ENCODE measurements at places on chromosomes 12 and 14. TPM values are rescaled to one million over a fixed set of nuclear protein-coding genes. Genes with fewer than 3 reads are reported as not detected.

C1R gene
- total RNA-seq = 1.4 TPM

AMDHD1 gene
- not detected for total RNA-seq

EIF2S3B gene
- total RNA-seq = 2.3 TPM

KLRC2 gene
- total RNA-seq = not detected

HHIPL1 gene
- 4.3 TPM for total RNA-seq

PRPH gene
- total RNA-seq = 1.5 TPM

DDIT3 gene
- 14.0 TPM for total RNA-seq

MLXIP gene
- total RNA-seq = 30.7 TPM

ETFBKMT gene
- total RNA-seq = 2.6 TPM

AMN gene
- 0.05 TPM for total RNA-seq

KCNK10 gene
- total RNA-seq = not detected

FBRSL1 gene
- 24.0 TPM for total RNA-seq

RBMS2 gene
- 75.8 TPM for total RNA-seq

RFLNA gene
- 0.41 TPM for total RNA-seq

CCDC196 gene
- total RNA-seq = not detected

GRCh38 chr12:99027461-99027860 is 382.4 kb downstream of the APAF1 start:
- DNase-seq = no peak

GRCh38 chr14:70789361-70789760 is 20.0 kb downstream of the MAP3K9 start:
- DNase-seq = no peak

GRCh38 chr14:82710267-82710841 is 1176.7 kb upstream of the SEL1L start:
- peak; percentile 25 for DNase-seq

GRCh38 chr14:76463105-76463504 is 87.2 kb downstream of the ESRRB start:
- DNase-seq = no peak

DNA sequence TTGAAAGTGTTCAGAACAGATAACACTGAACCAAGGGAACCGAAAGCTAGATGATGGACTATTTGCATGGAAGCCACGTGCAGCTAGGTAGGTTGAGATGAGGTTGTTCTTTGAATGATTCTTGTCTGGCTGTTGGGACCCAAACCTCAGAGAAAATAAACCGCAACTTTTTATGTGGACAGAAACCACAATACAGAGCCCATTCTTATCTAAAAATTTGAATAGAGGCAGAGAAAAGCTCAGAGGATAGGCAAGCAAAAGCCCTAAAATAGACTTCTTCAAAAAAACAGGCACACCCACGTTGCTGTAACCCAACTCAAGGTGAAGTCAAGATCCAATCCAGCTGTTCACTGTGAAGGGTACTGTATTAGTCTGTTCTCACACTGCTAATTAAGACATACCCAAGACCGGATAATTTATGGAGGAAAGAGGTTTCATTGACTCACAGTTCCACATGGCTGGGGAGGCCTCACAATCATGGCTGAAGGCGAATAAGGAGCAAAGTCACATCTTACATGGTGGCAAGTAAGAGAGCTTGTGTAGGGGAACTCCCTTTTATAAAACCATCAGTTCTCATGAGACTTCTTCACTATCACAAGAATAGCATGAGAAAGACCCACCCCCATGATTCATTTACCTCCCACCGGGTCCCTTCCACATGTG is 353.8 kb downstream of the AACS start:
- DNase-seq = no peak

DNA sequence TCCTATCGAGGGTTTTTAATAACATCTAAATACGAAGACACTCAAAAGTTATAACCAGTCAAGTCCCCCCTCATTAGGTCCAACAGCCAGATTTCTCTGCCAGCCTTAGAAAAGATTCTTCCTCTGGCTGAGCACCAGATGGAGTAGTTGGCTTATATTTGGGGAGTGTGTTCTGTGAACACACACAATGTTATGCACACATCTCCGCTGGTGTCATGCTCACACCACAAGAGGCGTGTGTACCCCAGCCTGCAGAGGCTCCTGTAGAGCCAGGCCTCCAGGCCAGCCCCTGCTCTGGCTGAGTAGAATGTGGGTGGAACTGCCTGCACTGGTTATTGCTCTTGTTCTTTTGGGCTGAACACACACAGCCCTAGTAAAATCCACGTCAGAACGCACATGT is 64.0 kb downstream of the PIWIL1 start:
- DNase-seq = no peak

- peak; percentile 85 for DNase-seq
These were observed 95.0 kb downstream of the LMNTD1 start for GRCh38 chr12:25458047-25458552.

DNA sequence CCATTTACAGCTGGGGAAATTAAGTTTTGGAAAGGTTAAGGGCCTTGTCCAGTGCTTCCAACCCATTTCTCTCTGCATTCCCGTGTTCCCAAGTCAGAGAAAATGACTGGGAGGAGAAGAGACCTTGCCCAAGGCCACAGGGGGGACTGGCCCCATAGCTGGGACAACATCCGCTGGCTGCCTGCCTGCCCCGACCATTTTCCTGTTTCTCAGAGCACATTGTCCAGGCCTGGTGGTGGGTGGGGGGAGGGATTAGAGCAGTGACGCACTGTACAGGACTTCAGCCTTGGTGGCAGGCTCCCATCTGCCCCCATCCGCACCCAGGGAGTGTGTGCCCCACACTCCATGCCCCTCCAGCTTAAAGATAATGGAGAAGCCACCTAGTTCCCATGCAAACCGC is 27.7 kb downstream of the DIO3 start:
- DNase-seq = no peak

DNA sequence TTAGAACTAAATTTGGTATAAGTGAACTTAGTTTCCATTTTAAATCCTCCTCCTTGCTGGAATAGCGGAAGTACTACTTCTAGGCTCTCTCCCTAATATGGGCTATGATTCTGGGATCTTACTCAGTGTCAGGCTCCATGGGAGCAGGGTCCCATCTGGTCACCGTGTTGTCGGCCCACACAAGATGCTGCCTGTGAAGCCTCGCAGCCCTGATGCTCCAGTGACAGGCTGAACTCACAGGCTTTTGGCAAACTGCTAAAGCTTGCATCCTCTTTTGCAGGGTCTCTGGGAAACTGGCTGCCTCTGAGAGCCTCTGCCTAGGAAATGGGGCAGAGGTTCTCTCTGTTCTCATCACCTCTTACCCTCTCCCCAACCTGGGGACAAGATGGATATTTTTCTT is 88.4 kb downstream of the RPAP3 start:
- DNase-seq = no peak

DNA sequence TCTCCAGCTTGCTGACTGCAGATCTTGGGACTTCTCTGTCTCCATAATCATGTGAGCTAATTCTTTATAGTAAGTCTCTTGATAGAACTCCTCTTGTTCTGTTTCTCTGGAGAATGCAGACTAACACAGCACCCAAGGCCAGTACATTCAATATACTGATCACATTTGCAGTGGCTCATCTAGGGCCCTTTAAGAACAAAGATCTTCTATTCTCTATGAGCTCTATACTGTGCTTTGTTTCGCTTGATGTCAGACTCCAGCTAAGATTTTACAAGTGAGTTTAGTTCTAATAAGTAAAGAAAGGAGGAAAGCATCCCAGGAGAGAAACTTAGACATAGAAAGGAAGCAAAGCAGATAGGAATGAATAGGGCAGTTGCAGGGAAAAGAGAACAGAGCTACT is 69.3 kb upstream of the TMPO start:
- no peak for DNase-seq

- no peak for DNase-seq
These were observed 145.3 kb downstream of the CACNA1C start for GRCh38 chr12:2198005-2198501.

- no peak for DNase-seq
These were observed 9.6 kb upstream of the PHC1 start for GRCh38 chr12:8904665-8905064.

DNA sequence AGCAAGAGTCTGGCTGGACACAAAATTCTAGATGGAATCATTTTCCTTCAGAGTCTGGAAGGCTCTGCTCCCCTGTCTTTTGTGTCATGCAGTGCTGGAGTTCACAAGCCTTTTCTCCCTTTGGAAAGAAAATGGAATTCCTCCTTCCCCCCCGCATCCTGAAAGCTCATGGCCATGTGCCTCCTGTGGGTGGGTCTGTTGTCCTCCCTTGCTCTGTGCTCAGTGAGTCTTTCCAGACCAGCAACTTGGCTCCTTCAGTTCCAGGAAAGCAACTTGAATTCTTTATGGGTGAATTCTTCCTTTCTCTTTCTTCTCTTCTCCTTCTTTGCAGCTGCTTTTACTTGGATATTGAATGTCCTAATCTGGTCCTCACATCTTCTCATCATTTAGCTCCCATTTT is 70.2 kb downstream of the TUNAR start:
- no peak for DNase-seq

DNA sequence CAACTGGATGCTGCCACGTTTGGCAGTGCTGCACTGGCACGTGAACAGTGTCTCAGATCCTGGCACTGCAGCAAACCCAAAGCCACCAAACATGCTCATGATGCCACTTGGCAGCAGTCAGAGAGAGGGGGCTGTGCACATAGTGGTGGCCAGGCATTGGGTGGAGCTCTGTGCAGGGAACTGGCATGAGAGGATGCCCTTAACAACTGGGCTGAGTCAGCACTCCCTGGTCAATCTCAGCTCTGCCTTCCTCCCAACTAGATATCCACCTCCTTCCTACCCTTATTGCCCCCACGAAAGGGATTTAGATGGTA is 37.0 kb downstream of the ZFHX2 start:
- DNase-seq = no peak

DNA sequence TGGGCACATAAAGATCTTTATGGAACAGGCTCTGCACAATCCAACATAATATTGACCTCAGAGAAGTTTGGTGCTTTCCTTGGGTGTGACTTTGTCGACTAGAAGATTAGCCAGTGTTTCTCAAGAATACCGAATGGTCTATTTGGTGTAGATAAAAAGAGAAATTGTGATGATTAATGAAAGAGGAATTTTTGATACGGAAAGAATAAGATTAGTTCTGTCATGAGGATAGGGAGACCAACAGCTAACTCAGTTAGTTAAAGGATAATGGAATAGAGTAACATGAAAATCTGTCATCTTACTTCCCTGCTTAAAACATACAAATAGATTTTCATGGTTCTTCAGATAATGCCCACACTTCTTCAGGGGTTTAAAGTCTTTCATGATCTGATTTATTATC is 24.2 kb downstream of the PTPRO start:
- DNase-seq = no peak

GRCh38 chr12:93483151-93483807 is 16.0 kb downstream of the MRPL42 start:
- no peak for DNase-seq

- DNase-seq = no peak
These were observed 140.0 kb downstream of the DAD1 start for GRCh38 chr14:22448905-22449599.

GRCh38 chr12:67649570-67650387 is 1.2 kb downstream of the DYRK2 start:
- no peak for DNase-seq

DNA sequence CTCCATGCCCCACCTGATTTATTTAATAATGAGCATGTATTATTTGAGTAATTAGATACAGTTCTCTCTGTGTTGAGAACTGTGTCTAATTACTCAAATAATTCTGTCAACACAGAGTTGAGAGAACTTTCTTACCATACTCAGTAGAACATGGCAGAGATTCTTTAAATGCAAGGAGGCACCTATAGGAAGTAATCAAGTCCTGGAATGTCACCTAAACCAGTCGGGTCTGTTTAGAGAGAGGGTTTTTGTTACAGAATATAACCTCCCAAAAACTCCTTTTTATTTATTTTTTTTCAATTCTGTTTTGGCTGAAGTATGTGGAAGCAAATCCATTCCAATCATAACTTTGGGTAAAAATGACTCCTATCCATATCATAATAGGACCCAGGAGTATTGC is 37.5 kb upstream of the CIT start:
- no peak for DNase-seq

DNA sequence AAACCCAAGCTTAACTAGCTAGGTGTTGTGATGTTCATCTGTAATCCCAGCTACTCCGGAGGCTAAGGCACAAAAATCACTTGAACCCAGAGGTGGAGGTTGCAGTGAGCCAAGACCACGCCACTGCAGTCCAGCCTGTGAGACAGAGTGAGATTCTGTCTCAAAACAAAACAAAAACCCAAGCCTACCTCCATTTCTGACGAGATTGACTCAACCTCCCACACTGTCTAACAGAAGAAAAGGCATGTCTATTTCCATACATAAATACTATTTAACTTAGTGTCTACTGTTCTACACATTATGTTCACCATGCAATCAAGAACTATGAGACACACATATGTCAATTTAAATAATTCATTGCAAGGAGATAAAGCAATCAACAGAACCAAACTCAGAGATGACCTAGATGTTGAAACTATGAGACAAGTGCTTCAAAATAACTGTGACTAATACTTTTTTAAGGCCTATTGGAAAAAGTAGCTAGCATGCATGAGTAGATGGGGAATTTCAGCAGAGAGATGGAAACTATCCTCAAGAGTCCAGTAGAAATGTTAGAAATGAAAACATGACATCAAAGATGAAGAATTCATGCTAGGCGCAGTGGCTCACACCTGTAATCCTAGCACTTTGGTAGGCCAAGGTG is 75.9 kb upstream of the DHRS4 start:
- DNase-seq = no peak

GRCh38 chr12:64826234-64826633 is 1.8 kb downstream of the TBC1D30 start:
- peak; percentile 42 for DNase-seq

DNA sequence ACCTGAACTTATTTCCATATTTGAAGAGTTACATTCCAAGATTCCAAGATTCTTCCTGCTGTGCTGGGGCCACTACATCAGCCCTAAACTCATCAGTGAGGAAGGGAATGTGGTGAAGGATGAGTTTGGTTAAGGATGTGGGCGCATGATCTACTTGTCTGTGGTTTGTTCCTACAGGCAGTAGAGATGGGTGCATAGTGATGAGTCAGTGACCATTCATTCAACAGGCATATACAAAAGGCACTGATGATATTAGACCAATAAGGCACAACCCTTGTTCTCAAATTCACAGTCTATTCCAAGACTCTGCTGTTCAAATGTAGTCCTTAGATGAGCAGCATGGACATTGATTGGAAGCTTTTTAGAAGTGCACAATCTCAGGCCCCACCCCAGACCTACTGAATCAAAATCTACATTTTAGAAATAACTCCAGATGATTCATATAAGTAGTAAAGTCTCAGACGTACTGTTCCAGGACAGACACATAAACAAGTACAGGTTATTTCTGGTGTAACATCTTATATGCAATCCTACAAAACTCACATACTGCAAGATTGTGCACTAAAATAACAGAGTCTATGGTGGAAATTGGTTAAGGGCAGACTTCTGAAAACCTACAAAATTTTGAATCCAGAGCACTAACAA is 47.7 kb upstream of the MAP3K9 start:
- no peak for DNase-seq

DNA sequence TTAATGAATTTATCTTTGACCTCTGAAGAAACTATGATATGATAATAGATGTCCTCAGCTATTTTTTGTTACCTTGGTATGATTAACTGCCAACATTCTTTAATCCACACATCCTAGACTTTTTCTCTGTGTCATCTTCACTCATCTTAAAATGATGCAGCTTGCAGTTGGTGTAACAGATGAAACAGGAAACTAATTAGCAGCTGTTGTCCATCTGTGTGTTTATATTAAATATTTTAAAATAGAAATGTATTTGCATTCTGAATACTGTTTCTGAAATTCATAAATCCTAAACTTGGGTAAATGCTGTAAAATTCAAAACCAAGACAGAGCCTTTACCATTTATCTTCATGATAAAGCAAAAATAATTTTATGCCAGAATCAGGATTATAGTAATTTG is 56.1 kb upstream of the GARIN2 start:
- DNase-seq = no peak

- DNase-seq = no peak
These were observed 53.1 kb downstream of the PRIMA1 start for GRCh38 chr14:93735206-93735605.
